LoVo (cell line): ENCODE measurements at places on chromosomes 16 and 17.
A peak's percentile ranks its signal among the peaks of the same experiment; 100 is the strongest.

- peak; percentile 41 for DNase-seq
Measured at GRCh38 chr17:73187203-73187769, 5.6 kb upstream of the COG1 start.

DNA sequence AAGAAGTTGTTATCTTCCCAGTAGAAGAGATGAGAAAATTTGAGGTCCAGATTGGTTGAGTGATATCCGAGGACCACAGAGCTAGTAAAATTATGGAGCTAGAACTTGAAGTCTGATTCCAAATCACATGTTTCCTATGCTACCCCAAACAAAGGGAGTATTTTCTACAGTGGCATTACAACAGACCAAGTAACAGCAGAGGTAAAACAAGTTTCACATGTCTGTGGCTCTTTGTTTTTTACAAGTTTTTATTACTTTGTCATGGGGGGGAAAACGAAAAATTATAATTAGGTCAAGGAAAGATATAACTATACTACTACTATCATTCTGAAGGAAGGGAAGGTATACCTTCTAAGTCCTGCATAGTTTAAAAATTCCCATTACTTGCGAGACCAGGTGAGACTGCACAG is 49.4 kb downstream of the KANSL1 start:
- DNase-seq: no peak

GRCh38 chr17:76501018-76501826 is at the start of gene RHBDF2:
Gene RHBDF2, minus strand, starts transcription at chr17:76501423. Its CDS starts 19,899 bp downstream, at chr17:76481524.
- peak; percentile 93 for DNase-seq

DNA sequence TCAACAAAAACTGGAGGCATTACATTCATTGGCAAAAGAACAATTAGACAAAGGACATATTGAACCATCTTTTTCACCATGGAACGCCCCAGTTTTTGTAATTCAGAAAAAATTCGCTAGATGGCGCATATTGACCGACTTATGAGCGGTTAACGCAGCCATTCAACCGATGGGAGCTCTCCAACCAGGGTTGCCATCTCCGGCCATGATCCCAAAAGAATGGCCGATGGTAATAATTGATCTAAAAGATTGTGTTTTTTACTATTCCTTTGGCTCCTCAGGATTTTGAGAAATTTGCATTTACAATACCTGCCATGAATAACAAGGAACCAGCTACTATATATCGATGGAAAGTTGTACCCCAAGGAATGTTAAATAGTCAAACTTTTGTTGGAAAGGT is 21.4 kb downstream of the ALOX15B start:
- DNase-seq: peak; percentile 79

- DNase-seq: no peak
Measured at GRCh38 chr17:72192800-72193192, 72.0 kb downstream of the SOX9 start.
